ENCODE measurements at places on chromosomes 5 and 9. TPM values are rescaled to one million over a fixed set of nuclear protein-coding genes. Genes with fewer than 3 reads are reported as not detected.

DNA sequence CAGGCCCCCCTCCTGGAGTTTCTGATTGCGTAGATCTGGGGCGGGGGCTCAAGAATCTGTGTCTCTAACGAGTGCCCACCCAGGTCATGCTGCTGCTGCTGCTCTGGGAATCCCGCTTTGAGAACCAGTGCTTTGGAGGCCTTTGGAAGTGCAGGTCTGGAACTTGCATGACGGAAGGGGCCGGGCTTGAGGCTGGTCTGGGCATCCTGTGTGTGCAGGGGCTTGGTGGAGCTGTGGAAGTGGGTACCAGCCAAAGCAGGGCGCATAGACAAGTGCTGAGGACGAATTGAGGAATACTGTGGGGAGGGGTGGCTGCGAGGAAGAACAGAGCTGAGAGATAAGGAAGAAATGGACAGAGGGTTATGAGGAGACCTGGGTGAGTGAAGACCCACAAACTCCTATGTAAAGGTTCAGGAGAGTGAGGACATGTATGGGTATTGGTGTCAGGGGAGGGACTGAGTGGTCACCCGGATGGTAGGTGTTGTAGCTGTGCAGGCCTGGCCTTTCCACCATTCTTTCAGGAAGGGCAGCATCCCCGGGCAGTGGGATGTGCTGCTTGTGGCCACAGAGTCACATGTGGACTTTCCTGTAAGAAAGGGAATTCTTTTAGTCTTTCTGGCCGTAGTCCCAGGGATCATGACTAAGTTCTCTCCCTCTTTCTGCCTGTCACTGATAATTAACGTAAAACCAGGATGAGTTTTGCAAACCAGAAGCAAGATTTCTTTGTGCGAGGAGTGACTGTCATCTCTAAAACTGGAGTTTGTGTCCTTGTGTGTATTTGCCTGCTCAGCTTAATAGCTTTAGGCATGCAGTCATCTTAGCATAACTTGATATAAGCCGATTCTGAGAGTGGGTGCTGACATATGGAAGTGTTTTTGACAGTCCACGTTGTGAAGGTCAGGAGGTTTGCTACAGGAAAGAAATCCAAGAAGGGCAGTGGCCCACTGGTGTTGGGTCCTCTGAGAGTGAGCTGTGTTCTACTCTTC, 43.3 kb upstream of the TJP2 start:
- DNase-seq: no peak

DNA sequence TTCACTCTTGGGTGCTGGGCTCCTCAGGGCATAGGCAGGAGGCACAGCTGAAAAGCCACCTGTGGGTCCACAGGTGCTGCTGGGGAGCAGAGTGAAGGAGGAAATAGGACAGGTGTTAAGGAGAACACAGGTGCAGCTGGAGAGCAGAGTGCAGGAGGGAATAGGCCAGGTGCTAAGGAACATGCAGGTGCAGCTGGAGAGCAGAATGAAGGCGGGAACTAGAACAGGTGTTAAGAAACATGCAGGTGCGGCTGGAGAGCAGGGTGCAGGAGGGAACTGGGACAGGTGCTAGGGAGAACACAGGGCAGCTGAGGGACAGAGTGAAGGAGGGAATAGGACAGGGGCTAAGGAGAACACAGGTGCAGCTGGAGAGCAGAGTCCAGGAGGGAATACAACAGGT, 43.8 kb upstream of the PLEKHG4B start:
- no peak for DNase-seq

DNA sequence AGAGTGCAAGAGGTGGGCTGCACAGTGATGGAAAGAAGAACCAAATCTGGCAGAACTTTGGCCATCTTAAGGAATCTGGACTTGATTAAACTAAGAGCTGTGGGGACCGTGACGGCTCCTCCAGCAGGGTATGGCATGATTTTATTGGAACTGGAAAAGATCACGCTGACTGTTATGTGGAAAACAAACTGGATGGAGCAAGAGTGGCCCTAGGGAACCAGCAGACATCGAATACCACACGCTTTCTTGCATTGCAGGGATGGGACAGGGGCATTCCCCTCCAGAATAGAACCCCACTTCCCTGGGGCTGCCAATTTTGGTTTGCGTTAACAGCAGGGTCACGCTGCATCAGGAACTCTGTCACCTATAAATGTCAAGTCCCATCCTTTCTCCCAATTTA, 38.8 kb downstream of the INSYN2B start:
- no peak for DNase-seq

GRCh38 chr5:57495285-57496086, 12.9 kb upstream of the ACTBL2 start:
- no peak for DNase-seq

DNA sequence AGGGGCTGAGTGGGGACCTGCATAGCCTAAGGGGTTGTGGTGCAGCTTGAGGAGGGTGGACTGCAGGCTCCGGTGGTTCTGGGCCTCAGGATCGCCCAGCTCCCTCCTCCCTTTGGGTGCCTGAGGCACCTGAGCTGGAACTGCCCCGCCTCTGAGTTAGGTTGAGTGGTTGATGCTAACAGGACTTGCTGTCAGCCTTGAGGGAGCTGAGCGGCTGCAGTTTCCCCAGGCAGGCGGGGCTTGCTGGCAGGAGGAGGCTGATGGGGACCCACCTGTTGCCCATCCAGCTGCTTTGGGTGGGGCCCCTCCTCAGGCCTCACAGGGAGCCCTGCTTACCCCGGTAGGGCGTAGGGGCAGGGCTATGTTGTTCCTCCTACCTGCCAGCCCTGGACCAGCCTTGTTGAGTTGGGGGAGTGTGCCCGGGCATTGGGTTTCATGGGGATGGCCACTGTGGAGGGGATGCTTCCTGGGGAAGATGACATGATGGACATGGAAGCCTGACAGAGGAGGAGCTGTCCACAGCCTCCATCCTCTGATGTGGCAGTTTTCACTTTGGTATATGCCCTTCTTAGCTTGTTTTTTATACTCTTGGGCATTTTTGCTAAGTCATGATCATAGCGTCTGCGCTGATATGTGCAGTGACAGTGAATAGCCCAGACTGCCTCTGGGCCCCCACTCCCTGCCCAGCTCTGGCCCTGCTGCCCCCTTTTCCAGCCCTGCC, 14.3 kb downstream of the WNK2 start:
- DNase-seq: no peak

DNA sequence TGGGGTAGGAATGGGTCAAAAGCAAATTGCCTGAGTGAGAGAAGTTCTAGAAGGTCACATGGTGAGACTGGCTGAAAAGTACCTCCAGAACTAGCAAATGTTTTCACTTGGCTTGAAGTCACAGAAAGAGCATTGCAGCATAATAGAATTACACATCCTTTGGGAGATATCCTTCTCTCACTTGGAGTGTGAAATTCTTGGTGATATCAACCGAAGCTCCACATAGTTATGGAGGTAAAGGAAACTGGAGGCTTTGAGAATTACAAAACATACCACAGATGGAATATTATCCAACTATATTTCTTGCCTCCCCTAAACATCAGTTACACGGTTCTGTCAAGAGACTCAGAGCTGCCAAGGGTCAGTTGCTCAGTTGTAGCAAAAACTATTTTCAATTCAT, 182.4 kb downstream of the SEMA5A start:
- DNase-seq: no peak

DNA sequence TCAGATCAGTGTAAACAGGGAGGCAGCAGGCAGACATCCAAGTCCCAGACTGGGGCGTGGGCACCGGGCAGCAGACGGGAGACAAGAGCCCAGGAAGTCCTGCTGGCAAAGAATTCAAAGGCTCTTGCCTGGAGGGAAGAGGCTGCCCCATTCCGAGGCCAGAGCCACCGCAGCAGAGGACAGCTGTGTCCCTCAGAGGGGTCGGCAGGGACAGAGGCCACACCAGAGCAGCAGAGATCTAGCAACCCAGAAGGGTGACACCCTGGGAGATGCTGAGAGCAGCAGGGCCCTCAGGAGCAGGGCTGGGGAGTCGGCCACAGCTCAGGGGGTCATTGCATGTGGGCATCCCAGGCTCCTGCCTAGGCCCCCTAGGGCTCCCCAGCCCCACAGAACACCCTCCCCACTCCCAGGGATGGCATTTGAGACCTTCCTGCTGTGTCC, 29.1 kb downstream of the ADAMTS2 start:
- no peak for DNase-seq

- no peak for DNase-seq
Observed at GRCh38 chr9:23779220-23779619, 46.8 kb downstream of the ELAVL2 start.

DNA sequence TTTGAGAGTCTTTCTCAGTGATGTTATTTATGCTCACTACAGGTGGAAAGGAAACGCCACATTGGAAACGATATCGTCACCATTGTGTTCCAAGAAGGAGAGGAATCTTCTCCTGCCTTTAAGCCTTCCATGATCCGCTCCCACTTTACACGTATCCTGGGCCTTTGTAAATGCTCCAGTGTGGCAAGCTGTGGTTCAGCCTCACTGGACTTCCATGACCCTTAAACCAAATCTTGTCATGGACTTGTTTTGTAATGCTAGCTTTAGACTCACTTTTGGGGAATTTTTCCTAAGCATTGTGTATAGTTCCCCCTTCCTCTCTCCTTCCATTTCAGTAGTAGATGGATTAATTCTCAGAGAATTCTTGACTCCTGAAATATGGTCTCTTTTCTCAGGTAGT, 60.9 kb upstream of the SLC2A8 start:
- DNase-seq: no peak

DNA sequence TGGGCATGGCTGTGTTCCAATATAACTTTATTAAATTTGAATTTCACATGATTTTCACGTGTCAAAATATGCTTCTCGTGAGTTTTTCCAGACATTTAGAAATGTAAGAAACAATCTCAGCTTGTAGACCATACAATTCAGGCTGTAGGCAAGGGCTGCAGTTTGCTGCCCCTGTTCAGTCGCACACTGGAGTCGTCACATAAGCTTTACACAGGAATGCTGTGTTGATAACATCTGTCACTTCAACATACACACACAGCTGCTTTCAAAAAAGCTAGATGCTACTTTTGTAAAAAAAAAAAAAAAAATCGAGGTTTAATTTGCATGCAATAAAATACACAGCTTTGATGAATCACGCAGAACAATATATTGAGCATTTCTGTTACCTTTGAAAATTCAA, 77.9 kb downstream of the MYO10 start:
- no peak for DNase-seq

- no peak for DNase-seq
Observed at GRCh38 chr5:109630093-109630492, 59.6 kb upstream of the MAN2A1 start.

DNA sequence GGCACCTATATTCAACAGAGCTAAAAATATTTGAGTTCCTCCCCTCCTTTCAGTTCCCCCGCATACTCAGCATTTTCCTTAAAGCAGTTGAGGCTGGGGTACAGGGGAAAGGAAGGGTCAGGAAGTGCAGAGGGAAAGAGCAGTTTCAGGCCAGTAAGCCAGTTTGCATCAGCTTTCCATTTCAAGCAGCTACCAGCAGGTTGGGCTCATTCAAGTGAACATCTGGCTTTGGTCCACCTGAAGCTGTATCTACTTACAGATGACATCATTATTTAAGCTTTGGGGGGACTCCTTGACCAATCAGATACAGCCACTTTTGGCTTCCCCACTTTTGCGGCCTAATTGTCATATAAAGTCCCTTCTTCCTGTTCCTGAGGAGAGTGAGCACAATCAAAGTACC, 8.2 kb upstream of the ACO1 start:
- DNase-seq: no peak

- DNase-seq: no peak
Observed at GRCh38 chr9:103152473-103152872, 157.3 kb downstream of the CYLC2 start.

GRCh38 chr9:134497283-134497860, 144.2 kb upstream of the COL5A1 start:
- no peak for DNase-seq

The SLC36A3 gene
- not detected for polyA plus RNA-seq

The COL27A1 gene
- 8.1 TPM for polyA plus RNA-seq

The HCN1 gene
- 0.04 TPM for polyA plus RNA-seq

The PTCD2 gene
- polyA plus RNA-seq: 5.8 TPM

The ROPN1L gene
- 0.72 TPM for polyA plus RNA-seq

The PCDHB16 gene
- polyA plus RNA-seq: 2.4 TPM

The TAF11L5 gene
- not detected for polyA plus RNA-seq
